AG09309 (cell line): ENCODE measurements at places on chromosomes 11 and 22.

DNA sequence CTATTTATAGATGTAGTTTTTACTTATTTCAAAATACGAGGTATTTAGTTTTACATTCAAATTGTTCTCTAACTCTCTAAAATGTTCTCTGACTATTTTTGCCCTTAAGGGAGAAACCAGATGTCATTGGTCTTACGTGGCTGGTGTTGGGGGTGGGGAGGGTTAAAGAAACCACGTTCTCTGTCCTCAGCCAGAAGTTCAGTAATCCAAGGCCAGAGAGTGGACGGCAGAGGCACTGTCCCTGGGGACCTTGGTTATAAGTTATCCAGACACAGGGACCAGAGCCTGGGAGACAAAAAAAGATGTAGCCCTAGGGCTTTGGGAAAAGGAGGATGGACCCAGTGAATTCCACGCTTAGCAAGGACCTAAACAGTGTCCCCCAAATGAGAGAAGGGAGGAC, 706 bp upstream of the OR51E1 start:
- no peak for DNase-seq

DNA sequence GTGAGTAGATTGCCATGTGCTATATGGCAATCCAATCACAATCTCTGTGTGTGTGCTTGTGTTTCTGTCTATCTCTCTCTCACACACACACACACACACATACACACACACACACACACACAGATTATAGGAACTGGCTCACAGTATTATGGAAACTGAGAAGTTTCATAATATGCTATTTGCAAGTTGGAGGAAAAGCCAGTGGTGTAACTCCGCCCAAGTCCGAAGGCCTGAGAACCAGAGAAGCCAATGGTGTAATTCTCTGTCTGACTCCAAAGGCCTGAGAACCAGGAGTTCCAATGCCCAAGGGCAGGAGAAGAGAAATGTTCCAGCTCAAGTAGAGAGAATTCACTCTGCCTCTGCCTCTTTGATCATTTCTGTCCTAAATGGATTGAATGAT, 37.2 kb downstream of the GLYATL2 start:
- no peak for DNase-seq

- peak; percentile 57 for DNase-seq
Measured at GRCh38 chr11:82682003-82682751, 51.5 kb downstream of the FAM181B start.

DNA sequence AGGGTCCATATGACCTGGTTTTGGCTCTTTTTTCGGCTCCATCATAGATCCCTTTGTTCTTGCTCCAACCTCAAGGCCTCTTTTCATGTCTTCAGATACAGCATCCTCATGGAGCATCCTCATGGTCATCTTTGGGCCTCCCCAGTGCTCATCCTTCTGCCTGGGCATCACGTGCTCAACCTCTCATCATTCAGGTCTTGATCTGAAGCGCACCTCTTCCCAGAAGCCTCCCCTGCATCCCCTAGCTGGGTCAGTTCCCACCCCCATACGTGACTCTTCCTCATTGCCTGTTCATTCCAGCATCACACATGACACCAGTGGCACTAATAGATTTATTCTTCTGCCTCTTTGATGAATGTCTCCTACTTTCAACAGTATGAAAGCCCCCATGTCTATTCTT, 192.2 kb downstream of the MIAT start:
- DNase-seq: no peak

DNA sequence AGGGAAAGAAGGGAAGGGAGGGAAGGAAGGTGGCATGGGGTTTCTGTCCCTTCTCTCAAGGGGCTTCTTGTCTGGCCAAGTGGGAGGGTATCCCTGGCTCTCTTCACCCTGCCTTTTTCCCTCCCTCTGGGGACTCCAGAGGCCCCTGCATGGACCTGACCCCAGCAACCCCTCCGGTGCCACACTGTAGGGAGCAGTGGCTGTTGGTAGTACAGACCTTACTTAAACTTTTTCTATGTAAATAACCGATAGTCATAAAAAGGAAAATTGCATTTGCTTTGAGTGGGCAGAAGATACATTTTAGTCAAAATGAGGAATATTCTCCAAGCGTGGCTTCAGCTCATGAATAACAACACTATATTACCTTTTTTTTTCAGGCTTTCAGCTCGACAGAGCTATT, 1384.0 kb downstream of the BRD1 start:
- DNase-seq: no peak

DNA sequence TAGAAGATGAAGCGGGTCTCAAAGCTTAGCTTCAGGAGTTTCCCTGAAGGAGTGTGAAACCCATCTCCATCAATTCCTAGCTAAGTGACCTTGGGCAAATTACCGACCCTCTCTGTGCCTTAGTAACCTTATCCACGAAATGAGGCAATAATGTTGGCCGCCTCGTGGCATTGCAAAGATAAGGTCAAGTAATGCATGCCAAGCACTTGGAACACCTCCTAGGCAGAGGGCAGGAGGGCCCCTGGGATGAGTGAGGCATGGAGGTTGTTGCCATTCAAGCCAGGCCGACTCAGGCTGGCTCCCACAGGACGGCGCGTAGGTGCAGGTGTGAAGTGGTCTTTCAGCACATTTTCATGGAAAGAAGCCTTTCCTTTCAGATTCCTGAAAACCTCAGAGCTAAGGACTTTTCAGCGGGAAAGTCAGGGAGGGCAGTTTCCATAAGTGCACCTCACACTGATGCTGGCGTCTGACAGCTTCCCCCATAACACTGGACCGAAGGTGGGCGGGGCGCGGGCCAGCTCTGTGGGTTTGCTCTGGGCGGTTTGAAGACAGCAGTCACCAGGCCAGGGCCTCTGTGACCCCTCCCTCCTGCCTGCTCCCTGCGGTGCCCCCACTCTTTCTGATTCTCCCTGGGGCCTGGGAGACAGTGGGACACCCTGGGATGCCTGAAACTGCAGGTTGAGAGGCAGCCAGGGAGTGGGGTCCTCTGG, 25.2 kb downstream of the RPS6KA4 start:
- no peak for DNase-seq

DNA sequence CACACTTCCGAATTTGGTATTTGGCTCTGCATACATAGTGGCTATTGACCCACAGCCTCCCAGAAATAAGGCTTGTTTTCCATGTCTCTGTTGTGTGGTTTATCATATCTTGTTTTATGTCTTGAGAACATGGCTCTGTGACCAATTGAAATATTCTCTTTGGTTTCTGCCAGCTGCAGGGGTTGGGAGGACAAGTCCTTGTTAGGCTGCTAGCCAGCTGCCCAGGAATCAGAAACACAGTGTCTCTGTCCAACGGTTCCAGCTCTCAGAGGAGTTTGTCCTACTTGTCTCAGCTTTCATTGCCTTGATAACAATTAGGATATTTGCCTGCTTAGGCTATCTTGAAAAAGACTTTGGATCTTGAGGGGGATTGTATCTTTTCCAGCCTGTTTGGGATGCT, 6.0 kb upstream of the SLC7A4 start:
- no peak for DNase-seq

- no peak for DNase-seq
Measured at GRCh38 chr11:94604482-94604881, 37.3 kb downstream of the PIWIL4 start.

DNA sequence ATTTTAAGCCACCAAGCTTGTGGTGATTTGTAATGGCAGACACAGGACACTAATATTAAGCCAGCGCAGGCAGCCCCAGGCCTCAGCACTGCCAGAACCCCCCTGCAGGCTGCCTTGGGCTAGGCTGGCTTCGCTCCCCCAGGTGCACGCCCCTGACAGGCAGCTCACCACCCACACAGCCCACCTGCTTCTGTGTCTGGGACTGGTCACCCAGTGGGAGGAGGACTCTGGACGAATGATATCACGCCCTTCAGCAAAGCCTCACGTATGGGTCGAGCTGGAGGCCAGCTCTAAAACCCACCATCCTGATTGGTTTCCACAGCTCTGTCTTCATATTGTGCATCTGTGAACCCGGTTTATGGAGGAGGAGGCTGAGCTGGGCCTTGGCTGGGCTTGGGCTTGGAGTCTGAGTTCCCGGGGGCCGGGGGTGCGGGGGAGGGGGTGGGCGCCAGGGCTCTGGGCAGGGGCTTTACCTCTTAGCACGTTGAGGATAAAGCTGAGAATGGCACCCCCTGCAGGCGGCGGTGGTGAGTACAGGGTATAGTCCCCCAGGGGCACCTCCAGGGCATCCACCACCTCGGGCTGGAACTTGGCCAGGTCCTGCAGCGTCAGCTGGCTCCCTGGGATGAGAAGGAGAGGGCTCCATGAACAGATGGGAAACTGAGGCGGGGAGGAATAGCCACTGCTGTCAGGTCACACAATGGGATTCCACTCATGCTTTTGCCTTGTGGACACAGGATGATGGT, 13.8 kb downstream of the GGT5 start:
- DNase-seq: no peak

- DNase-seq: no peak
Measured at GRCh38 chr11:43116071-43116470, 195.7 kb upstream of the API5 start.

- DNase-seq: no peak
Measured at GRCh38 chr11:64764753-64765152, 5.0 kb upstream of the PYGM start.

DNA sequence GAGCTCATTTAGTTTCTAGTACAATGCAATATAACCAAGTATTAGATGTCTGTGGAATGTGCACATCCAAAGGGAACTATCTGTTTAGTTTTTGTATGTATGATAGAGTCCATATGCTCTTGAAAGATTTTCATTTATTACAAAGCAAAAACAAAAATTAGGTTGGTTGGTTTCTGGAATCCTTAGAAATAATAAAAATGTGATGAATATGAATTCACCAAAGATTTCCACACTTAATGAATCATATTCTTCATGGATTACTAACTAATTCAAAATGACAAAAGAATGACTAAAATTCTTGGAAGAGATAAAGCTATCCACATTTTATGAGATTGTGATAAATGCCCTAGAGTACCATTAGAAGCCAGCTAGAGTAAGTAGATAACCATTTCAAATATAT, 261.1 kb downstream of the SBF2 start:
- peak; percentile 31 for DNase-seq

DNA sequence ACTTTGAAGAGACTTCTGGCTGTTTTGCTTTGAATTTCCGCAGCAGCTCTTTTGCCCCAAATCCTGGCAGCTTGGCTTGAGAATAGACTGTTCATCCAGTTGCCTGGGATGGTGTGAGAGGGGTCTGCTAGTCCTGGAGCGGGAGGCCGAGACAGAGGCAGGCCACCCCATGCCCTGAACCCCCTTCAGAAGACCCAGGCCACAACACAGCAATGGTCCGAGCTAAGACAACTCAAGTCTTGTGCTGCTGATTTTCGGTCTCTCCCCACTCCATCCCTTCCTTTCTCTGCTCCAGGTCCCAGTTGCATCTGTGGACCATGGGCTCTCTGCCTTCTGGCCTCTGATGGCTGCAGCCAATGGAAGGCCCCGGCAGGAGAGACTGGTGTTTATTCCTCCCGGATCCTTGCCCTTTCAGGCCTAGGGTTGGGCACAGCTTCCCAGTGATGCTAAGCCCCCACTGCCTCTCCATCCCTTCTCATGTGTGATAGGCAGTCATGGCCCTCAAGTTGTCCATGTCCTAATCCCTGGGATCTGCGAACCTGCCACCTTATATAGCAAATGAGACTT, 31.9 kb upstream of the TP53I11 start:
- DNase-seq: no peak

GRCh38 chr11:422249-422656, 7.5 kb upstream of the SIGIRR start:
- no peak for DNase-seq

- DNase-seq: no peak
Measured at GRCh38 chr22:46052801-46053562, 76.0 kb upstream of the WNT7B start.

- no peak for DNase-seq
Measured at GRCh38 chr22:50250249-50250554, 863 bp downstream of the HDAC10 start.

- no peak for DNase-seq
Measured at GRCh38 chr11:27907530-27907929, 200.4 kb downstream of the KIF18A start.

GRCh38 chr11:68038718-68039525, at the start of gene TCIRG1:
TSS of gene TCIRG1 (plus strand) at chr11:68039025. CDS start at chr11:68041272, 2,247 bp downstream.
- DNase-seq: no peak

DNA sequence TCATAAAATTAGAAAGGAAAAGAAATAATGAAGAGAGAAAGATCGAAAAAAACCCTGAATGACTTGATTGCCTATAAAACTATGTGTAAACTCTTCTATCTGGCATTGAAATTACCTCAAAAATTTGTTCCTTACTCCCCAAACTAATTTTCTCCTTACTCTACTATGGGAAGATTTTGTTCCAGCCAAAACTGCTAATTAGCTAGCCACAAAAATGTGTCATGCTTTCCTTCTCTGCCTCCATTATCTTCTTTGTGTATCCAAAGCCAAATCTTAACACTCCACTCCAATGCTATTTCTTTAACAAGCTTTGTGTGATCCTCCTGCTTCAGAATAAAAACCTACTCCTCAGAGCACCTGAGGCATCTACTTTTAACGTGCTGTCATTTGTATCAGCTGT, 831.2 kb downstream of the METTL15 start:
- DNase-seq: no peak

DNA sequence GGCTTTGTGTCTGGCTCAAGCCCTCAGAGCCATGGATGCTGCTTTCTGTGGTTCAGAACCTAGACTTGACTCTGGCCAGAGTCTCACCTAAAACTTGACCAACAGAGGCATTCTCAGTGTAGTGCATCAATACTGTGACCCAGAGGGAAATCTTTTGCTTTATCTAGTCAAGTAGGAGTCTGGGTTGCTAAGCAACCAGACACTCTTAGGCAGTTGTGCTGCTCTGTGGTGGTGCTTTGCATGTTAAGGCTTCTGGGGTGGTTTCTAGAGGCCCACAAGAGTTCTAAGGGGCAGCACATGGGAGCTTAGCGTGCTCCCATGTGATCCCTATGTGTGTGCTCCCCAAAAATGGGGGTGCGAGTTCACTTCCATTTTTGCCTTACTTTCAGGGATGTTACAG, 224.6 kb upstream of the PLET1 start:
- no peak for DNase-seq

- DNase-seq: no peak
Measured at GRCh38 chr11:30635401-30635989, 49.3 kb upstream of the MPPED2 start.

GRCh38 chr11:58880625-58881024, 36.1 kb upstream of the GLYATL2 start:
- DNase-seq: no peak

GRCh38 chr22:29257751-29258181, 10.0 kb downstream of the RHBDD3 start:
- DNase-seq: no peak

GRCh38 chr11:83572581-83573496, 286.7 kb upstream of the CCDC90B start:
- DNase-seq: peak; percentile 56

DNA sequence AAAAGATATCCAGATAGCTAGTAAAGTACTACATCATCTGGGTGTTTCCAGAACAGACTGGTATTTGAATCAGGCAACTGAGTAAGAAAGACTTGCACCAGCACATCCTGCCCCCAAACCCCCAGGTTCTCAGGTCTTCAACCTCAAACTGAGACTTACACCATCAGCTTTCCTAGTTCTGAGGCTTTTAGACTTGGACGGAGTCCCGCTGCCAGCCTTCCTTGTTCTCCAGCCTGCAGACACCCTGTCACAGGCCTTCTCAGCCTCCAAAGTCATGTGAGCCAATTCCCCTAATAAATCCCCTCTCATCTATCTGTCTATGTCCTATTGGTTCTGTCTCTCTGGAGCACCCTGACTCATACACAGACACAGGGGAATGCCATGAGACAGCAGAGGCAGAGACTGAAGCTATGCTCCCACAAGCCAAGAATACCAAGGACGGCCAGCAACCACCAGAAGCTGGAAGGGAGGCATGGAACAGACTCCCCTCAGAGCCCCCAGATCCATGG, 10.9 kb downstream of the SMCO4 start:
- DNase-seq: no peak

GRCh38 chr11:125762445-125762844, 16.2 kb downstream of the PATE2 start:
- DNase-seq: no peak

GRCh38 chr11:118287006-118287405, 17.5 kb upstream of the CD3E start:
- peak; percentile 8 for DNase-seq
